ENCODE measurements at places on chromosomes 3 and 15. TPM values are rescaled to one million over a fixed set of nuclear protein-coding genes. Genes with fewer than 3 reads are reported as not detected.

DNA sequence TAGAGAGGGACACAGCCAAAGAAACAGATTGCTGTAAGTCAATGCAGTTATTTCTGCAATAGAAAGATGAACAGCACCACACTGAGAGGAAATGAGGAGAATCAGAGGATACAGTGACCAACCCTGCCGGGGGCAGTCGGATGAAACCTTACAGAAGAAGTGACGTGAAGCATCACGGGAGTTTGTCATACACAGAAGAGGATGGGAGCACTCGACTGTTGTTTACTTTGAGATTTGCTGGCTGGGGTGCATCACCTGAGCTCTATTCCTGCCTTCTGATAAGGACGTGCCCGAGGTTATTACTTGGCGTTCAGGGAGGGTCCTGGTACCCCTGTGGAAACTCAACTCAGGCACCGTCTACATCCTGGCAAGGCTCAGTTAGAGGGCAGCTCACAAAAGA, 45.4 kb downstream of the MAGEF1 start:
- DNase-seq: no peak

DNA sequence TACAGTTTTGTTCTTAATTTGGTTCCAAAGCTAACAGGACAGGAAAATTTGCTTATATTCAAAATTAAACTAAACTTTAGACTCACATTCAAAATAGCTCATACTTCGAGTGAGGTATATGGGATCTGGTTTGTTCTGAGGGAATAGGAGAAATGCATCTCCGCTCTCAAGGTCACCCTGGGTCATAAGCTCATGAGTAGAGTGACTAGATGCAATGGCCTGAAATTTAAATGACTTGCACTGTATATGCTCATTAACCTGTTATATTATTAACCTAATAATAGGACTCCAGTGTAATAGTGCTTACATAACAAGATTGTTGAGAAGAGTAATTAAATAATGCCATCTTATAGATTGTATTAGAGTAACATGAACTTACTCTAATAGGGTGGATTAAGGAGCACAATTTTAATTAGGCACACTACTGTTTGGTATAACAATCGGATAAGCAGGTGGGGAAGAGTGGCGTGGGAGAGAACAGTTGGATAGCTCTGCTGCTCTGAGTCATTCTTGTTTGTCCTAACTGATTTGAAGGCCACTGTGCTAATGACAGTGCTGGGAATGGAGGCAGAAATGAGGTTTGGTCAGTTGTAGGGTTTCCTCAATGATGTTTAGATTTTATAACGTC, 5.2 kb downstream of the NKTR start:
- no peak for DNase-seq

- DNase-seq: no peak
Observed at GRCh38 chr3:177679568-177680471, 482.5 kb upstream of the TBL1XR1 start.

DNA sequence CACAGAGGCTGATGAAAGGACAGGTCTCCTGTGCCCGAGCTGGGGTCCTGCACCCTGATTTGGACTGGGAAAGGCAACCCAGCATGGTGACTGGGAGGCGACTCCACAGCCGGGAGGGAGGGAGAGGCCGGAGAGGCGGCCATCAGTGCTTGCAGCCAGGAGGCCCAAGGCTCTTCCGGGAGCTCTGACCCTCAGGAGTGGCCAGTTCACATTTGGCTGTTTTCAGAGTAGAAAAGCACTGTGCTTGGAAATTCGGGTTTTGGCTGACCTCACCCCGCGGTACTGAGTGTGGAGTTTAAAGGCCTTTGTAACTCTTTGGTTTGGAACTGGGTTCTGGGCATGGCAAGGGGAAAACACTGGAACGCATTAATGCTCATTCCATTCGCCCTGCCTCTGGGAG, 31.9 kb downstream of the SMAD6 start:
- no peak for DNase-seq

GRCh38 chr3:11076711-11077110, 77.6 kb upstream of the HRH1 start:
- DNase-seq: no peak

The CALML4 gene
- total RNA-seq: 4.1 TPM
